ENCODE measurements at places on chromosomes 3 and 15.

GRCh38 chr3:185843126-185843525 is 18.3 kb upstream of the IGF2BP2 start:
- DNase-seq, result no peak

DNA sequence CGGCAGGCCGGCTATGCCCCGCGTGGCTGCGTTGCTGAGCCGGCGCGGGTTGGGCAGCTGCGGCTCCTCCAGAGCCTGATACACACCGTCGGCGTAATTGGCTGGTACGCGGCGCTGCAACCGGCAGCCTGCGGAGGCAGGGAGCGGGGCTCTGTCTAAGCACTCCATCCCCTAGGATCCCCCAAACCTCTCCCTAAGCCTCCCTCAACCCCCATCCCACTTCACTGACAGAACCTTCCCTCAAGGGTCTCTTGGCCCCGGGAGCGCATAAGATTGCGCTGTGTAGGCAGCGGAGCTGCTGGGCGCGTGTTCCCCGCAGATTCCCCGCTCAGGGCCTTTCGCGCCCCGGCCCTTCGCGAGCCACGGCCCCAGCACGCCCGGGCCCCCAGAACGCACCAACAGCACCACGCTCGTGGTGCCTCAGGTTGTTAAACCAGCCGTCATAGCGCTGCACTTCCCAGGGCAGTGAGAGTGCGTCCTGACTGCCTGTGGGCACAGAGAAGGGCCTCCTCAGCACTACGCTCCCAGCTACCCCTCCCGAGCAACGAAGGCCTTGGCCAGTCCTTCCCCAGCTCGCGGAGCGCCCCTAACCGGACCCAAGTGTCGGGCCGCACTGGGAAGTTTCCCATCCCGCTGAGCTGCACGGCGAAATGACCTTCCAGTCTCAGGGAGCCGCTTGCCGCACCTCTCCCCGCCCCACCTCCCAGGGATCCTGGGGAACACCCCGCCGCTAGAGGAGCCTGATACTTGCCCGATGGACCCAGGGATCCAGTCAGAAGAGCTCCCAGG is 1.2 kb downstream of the DUOX2 start:
- DNase-seq, result no peak

DNA sequence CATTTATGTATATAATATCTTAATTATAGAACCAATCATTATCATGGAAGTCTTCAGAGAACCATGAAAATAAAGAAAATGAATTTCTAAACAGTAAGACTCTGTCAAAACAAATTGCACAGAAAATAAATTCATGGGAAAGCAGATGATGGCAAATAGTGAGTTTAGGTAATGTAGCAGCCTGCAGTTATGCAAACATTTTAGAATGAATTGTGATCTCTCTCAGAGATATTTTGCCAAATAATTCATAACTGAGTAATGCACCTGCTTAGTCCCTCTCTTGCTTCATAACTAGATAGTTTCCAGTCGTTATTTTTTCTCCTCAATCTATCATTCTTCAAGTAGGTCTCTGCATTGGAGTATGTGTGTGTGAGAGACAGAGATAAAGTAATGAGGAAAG is 492.7 kb upstream of the THBS1 start:
- DNase-seq, result no peak

- no peak for DNase-seq
Measured at GRCh38 chr3:78091478-78092119, 1051.7 kb downstream of the ROBO2 start.

GRCh38 chr3:177679568-177680471 is 482.5 kb upstream of the TBL1XR1 start:
- peak; percentile 12 for DNase-seq

DNA sequence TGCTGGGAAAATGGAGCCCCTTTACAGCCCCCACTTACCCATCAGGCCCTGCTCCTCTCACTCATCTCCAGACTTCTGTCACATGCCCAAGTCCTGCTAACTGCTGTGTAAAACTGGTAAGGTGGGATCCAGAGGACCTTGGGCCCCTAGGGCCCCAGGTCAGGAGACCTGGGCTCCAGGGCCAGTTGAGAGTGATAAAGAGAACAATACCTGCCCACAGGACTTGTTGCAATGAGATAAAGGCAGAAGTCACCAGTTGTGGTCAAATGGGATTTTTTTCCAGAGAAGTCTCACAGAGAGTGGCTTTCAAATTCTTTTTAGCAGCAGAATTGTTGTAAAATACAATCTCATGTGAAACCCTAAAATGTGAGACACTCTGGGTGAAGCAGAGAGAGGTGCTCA is 753 bp downstream of the FURIN start:
- DNase-seq, result no peak

DNA sequence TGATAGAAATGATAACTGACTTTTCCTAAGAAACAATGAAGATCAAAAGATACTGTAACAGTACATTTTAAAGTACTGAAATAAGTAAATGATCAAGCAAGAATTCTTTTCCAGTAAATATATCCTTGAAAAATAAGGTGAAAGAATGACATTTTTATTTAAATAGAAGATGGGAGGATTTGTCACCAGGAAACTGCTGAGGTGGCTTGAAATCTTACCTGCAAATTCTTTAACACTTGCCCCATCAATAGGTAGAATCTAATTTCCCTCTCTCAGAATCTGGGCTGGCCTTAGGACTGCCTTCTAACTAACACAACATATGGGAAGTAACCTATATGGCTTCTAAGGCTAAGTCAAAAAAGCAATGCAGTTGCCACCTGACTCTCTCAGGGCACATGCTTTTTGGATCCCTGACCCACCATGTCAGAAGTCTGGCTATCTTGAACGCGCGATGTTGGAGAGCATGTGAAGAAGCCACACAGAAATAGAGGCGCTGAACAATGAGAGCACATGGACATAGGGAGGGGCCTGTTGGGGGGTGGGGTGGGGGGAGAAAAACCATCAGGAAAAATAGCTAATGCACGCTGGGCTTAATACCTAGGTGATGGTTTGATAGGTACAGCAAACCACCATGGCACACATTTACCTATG is 11.5 kb downstream of the ACSBG1 start:
- DNase-seq, result no peak

DNA sequence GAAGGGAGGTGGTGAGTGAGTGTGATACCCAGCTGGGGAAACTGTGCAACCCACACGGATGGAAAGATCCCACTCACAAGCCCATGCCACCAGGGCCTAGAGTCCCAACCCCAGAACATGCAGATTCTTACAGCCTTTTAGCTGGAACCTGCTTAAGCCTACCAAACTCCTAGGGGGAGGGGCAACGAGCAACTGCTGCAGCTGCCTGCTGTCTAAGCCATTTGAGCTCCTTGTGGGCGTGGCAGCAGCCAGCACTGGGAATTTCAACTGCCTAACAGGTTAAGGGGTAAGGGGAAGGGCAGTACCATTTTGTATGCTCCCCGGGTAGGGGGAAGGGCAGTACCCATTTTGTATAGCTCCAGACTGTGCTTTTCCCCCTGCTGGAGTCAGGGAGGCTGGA is 673.2 kb upstream of the BCHE start:
- DNase-seq, result no peak

- no peak for DNase-seq
Measured at GRCh38 chr3:124935264-124935663, 713 bp upstream of the MUC13 start.

DNA sequence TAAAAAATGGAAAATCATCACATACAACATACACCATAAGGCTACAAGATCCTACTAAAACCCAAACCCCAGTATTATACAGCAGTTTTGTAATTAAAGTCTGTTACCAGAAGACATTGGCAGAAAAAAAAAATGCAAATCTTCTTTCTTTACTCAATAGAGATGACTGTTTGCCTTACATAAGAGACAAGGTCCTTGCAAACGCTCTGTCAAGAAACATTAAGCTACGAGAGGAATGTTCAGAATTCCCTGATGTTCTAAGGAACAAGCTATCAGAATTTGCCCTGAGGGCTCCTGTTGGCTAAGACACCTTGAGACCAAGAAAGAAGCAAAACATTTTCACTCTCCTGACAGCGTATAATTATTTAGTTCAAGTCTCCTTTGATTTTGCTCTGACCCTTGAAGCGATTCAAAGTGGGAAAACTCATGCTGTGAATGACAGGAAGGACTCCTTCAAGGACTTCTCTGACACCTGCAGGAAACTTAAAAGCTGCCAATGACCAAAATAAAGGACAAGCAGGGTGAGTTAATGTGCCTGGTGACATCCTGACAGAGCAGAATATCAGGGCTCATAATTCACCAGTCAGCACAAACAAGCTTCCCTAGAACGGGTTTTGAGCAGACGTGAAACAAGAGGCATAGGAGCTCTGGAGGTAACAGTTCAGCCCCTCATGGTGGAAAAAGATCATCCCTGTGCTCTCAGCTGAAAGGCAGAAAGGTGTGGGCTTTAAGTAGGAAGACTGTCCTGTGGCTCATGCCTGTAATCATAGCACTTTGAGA is 2.5 kb downstream of the SCAMP2 start:
- DNase-seq, result no peak

GRCh38 chr15:63338170-63338569 is 43.5 kb downstream of the CA12 start:
- no peak for DNase-seq

GRCh38 chr3:152039887-152040286 is 166.4 kb downstream of the SUCNR1 start:
- DNase-seq, result no peak

- no peak for DNase-seq
Measured at GRCh38 chr3:15315003-15315402, 17.4 kb downstream of the SH3BP5 start.

- no peak for DNase-seq
Measured at GRCh38 chr3:9067352-9067975, 104.2 kb upstream of the RAD18 start.

DNA sequence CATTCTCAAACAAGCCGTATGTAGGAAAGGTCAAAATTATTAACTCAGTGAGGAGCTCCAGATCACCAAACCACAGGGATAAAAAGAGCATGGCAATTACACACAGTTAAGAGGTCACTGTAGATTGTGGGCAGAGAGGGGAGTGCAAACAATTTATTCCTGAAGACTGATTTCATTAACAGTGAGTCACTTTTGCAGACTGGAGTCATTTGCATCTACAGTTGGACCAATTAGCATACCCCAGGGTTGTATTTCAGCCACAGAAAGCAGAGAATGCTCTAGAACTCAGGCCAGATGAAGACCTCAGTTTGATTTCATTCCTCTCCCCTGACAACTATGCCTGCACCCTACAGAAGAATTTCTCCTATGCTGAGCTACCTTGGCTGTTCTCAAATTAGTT is 40.1 kb downstream of the SETMAR start:
- no peak for DNase-seq

DNA sequence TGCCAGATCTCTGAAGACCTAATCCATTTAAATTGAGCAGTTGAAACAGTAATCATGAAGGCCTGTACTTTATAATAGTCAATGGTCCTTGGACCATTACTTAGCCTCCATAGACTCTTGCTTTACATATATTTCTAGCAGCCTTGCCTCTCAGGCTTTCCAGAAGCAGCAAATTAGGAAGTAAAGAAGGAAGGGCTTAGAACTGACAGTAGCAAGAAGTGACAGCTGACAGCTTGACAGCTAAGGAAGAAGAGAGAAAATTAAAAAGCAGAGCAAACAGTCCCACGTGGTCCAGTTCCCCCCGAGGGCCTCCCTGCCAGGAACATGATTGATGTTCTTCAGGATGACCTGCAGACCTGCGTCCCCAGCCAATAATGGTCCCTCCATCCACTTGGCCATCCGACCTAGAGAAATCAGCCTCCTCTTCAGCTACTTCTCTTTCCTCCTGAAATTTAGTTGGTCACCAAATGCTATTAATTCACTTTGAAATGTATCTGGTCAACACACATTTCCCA is 15.0 kb upstream of the PSMD6 start:
- DNase-seq, result no peak
